ENCODE measurements at places on chromosomes 7 and 10. TPM values are rescaled to one million over a fixed set of nuclear protein-coding genes. Genes with fewer than 3 reads are reported as not detected.
A peak's percentile ranks its signal among the peaks of the same experiment; 100 is the strongest.

- DNase-seq: peak; percentile 73
Observed at GRCh38 chr7:128425850-128426249, 16.1 kb upstream of the IMPDH1 start.

DNA sequence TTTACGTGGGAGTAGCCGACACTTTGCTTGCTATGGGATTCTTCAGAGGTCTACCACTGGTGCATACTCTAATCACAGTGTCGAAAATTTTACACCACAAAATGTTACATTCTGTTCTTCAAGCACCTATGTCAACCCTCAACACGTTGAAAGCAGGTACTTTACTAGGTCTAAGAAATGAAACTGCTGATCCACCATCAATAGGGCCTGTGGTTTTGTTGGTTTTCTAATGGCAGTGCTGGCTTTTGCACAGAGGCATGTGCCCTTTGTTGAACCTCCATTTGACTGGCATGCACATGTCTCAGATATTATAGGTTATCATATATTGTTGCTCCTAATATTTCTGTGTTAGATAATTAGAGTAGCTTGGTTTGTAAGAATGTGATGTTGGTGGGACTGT, 123.8 kb downstream of the CFTR start:
- DNase-seq: no peak

DNA sequence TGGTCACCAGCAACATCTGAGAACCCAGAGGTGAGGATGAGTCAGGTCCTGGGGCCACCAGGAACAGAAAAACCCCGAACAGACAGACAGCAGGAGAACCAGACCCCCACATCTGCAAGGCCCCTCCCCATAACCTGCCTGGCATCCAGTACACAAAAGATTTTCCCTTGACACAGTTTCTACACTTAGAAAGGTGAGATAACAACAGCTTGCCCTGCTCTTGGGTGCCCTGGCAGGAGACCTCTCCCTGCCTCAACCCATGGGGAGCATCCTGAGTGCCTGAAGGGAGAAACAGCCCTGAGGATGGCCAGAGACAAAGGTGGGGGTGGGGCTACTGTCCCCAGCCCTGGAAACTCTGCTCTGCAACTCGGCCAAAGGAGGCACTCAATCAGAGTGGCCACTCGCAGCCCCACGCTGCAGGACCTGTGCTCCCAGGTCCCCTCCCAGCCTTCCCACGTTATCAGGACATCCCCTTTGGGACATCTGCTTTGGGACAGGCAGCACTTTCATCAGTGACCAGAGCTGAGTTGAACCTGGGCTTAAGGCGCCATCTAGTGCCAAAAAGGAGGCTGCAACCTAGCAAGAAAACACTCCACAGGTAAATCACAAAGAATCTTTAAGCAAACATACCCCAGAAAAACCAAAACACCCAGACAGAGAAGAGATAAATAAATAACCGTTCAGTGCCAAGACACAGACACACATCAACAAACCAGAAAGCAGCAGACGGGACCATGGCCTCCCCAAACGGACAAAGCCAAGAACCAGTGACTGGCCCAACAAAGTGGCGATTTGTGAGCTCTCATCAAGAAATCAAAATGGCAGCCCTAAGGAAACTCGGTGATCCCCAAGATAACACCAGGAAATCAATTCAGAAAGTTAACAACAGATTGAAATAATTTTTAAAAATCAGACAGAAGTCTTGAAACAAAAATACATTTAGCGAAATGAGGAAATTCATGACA, 233.7 kb downstream of the PTPRN2 start:
- no peak for DNase-seq

DNA sequence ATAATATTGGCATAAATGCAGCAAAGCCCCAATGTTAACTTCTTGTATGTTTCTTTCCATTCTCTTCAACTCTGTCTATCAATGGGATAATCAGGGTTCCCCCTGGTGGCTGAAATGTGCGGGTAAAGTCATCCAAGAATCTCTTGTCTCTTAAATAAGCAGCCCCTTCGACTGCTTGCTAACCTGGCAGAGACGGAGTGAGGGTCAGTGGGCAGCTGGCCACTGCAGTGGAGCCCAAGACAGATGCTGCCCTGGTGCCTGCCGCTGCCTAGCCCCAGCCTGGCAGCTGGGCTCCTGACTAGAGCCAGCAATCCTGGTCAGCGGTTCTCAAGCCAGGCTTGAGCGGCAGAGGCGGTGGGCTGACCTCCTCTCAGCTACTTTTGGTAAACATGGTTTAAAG, 248.9 kb downstream of the COBL start:
- DNase-seq: peak; percentile 70

DNA sequence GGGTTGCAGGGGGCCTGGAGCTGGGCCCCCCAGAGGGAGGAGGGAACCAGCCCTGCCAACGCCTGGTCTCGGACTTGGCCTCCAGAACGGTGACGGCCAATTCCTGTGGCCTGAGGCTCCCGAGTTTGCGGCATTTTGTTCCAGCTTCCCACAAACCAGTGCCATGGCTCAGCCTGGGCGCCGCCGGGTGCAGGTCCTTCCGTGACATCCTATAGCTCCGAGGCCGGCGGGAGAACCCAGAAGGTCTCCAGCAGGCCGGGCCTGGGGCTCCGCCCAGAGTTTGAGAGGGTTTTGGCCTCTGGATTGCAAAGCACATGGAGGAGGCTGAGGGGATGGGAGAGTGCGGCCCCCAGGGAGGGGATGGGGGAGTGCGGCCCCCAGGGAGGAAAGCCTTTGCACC, 92.6 kb downstream of the UNCX start:
- no peak for DNase-seq

DNA sequence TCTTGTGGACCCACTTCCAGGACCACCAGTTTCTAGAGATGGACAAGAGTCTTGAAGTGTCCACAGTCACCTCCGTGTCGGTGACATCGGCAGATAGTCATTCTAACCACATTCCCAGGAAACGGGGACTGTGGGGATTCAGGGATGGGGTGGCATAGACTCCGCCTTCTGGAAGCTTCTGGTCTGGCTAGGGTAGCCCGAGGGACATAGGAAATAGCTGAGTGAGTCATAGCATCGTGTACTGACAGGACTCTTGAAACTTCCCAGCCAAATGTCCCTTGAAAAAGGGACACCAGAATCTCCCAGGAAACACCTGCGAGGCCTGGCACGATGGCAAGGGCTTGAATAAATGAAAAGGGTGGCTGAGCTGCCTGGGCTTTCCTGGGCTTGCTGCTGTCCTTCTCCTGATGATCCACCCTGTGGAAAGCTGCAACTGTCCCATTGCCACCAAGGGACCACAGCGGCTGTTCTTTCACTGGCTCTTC, 84.1 kb upstream of the LRRC4 start:
- no peak for DNase-seq

The GIMAP5 gene
- 9.8 TPM for total RNA-seq

The PIP gene
- total RNA-seq: not detected

- DNase-seq: no peak
Observed at GRCh38 chr7:70659263-70659662, 472.7 kb upstream of the GALNT17 start.

The CCL24 gene
- total RNA-seq: 0.92 TPM

The CCL26 gene
- total RNA-seq: 0.89 TPM

The KIAA1549 gene
- 5.7 TPM for total RNA-seq

- no peak for DNase-seq
Observed at GRCh38 chr10:101781655-101781983, 1.6 kb downstream of the NPM3 start.

GRCh38 chr7:50496569-50496968, 46.4 kb upstream of the FIGNL1 start:
- DNase-seq: no peak

- DNase-seq: peak; percentile 9
Observed at GRCh38 chr10:86967481-86967941, 771 bp upstream of the ADIRF start.

DNA sequence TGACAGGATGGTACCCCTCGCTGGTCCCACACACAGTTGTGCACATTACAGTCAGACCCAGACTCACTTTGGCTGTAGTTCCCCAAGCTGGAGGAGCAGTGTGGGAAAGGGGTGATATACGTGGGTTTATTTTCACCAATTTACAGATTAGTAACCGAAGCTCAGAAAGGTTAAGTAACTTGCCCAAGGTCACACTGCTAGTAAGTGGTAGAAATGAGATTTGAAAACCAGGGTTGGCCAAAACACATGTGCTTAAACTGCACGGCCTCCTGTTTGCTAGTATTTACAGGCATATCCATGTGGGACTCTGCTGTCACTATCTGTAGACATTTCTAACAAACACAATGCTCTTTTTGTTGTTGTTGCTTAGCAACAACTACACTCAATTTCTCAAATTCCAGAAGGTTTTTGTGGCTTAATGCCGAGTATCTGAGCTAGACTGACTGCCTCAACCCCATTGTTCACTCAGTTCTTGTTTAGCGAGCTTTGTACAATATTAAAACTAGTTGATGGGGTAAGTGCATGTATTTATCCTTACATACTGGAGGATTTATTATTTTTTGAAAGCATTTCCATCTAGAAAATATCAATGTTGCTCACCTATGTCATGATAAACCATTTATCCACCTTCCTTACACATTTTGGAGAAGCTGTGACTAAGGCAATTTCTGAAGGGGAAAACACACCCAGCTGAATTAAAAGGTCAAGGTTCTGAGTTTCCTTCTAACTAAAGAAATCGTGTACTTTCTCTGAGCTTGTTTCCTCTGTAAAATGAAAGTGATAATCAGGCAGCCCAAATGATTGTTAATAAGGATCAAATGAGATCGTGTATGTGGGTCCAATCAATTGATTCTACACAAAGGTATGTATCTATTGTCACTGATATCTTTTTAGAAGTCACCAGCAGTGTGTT, 5.3 kb upstream of the TMEM139 start:
- DNase-seq: no peak

The ENKUR gene
- total RNA-seq: 0.37 TPM

The ZNF511 gene
- 35.9 TPM for total RNA-seq

- DNase-seq: no peak
Observed at GRCh38 chr7:3321745-3322144, 20.7 kb downstream of the SDK1 start.

The SLC29A3 gene
- total RNA-seq: 11.6 TPM

The HDAC9 gene
- total RNA-seq: 13.5 TPM

The PLA2G12B gene
- not detected for total RNA-seq

- DNase-seq: no peak
Observed at GRCh38 chr10:844552-844951, 87.0 kb downstream of the LARP4B start.

- DNase-seq: no peak
Observed at GRCh38 chr7:49791088-49791741, 17.8 kb downstream of the VWC2 start.

DNA sequence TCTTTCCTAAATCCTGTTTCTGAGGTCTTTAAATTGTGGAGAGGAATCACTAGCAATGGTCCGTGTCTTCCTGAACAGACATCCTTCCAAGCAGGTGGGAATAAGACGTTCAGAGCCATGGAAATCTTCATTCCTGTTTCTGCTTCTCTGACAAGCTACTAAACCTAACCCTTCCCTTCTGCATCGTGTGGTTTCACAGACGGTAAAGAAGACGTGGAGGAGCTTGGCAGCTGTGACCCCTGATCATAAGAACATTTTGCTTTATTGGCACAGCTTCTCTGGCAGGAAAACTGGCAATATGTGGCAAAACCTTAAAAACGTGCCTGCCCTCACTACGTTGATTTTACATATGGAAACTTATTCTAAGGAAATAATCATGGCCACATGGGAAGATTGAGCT, 63.0 kb upstream of the LOXL4 start:
- DNase-seq: no peak

DNA sequence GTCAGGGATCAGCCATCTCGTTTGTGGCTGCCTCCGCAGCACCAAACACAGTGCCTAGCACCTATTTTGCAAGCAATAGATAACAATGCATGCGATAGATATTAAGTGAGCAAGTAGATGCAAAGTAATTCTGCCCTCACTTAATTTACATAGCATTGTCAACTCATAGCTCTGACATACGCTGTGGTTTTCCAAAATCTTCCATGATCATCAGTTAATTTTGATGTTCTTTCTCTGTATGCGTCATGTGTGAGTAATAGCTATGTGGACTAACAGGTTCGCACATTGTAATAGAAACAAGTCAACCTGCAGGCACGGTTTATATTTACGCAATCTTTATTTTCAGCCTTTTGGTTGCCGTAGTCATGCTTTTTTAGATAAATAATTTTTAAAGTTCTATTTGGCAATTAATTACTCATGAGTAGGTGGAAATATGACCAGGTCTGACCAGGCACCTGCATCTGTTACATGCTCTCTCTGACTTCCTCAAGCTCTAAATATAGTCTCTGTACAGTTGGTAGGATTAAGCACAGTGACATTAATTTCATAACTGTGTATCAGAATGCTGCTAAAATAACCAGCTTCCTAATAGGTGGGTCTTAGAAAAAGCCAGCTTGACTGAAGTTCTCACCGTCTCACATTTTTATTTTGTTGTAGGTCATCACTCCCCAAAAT, 13.3 kb downstream of the MAP3K8 start:
- no peak for DNase-seq

- no peak for DNase-seq
Observed at GRCh38 chr7:151146761-151147160, 20.7 kb downstream of the GBX1 start.

GRCh38 chr7:37986908-37987330, 66.5 kb downstream of the EPDR1 start:
- DNase-seq: no peak

- peak; percentile 13 for DNase-seq
Observed at GRCh38 chr7:97731736-97732564, at the start of gene TAC1. TSS of gene TAC1 (plus strand) at chr7:97732086. CDS start at chr7:97732613, 527 bp downstream.

DNA sequence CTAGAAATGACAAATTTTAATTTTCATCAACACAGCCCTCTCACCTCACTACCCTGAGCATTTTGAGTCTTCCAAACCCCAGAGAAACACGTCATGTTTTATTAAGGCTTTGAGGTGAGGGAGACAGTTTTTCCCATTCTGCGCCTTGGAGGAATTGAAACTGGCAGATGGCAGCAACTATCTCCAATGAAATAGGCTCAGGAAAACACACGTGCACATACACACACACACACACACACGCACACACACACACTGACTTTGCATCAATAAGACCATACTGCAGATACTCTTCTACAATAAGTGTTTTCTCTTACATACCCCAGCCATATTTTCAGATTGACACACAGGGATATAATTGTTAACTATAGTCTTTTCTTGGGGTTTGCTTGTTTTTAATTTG, 3.2 kb upstream of the SFTPA2 start:
- DNase-seq: no peak

- no peak for DNase-seq
Observed at GRCh38 chr7:127409629-127410028, 17.1 kb upstream of the ZNF800 start.

The KCTD7 gene
- 25.3 TPM for total RNA-seq

- no peak for DNase-seq
Observed at GRCh38 chr7:83934118-83934734, 260.4 kb downstream of the SEMA3A start.

The PLXNA4 gene
- 5.8 TPM for total RNA-seq

GRCh38 chr7:141013345-141013715, 1.4 kb downstream of the MRPS33 start:
- no peak for DNase-seq

The FAM13C gene
- 11.4 TPM for total RNA-seq

DNA sequence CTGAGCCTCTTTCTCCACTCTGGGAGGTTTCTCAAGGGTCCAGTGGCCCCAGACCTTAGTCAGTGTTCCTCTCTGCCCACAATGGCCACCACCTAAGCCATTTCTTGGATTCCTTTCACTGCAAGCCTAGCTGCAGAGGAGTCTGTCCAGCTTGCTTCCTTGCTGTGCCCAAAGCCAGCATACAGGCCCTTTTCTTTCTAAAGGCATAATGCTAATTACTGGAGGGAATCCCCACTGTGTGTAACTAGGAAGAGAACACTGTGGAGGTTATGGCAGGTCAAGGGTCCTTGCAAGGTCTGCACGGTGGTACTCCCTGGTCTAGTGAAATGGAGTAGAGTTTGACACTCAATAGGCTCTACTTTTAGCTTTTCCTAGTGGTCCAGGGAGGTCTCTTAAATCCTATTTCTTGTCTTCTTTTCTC, 70.4 kb upstream of the CC2D2B start:
- DNase-seq: no peak

Data from mucosa of gallbladder (tissue), 1 donor.